ENCODE measurements at places on chromosomes 13 and 19. TPM values are rescaled to one million over a fixed set of nuclear protein-coding genes. Genes with fewer than 3 reads are reported as not detected.

The NAPSA gene
- 9.6 TPM for polyA plus RNA-seq

GRCh38 chr13:25699056-25699455, 327.3 kb downstream of the ATP8A2 start:
- DNase-seq, result no peak

- DNase-seq, result no peak
Measured at GRCh38 chr19:18991006-18991405, 42.3 kb downstream of the SUGP2 start.

DNA sequence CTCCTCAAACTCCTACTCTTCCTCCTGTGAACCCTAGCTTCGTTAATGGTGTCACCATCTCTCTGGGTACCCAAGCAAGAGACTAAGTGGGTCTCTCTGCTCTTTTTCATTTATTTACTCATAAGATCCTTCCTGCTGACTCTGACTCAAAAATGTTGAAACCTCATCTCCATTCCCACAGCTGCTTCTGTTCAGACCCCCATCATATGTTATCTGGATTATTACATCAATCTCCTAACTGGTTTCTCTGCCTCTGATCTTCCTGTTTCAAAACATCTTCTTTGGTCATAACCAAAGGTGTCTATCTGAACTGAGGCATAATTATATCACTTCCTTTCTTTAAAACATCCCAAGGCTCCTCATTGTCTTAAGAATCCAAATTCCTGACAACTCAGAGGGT, 2.0 kb upstream of the MEDAG start:
- no peak for DNase-seq

GRCh38 chr19:54114340-54115108, 933 bp downstream of the TFPT start:
- no peak for DNase-seq
